Tibial nerve (tissue), 4 donors: ENCODE measurements at places on chromosomes 13 and 19. TPM values are rescaled to one million over a fixed set of nuclear protein-coding genes. Genes with fewer than 3 reads are reported as not detected.
A peak's percentile ranks its signal among the peaks of the same experiment; 100 is the strongest.

DNA sequence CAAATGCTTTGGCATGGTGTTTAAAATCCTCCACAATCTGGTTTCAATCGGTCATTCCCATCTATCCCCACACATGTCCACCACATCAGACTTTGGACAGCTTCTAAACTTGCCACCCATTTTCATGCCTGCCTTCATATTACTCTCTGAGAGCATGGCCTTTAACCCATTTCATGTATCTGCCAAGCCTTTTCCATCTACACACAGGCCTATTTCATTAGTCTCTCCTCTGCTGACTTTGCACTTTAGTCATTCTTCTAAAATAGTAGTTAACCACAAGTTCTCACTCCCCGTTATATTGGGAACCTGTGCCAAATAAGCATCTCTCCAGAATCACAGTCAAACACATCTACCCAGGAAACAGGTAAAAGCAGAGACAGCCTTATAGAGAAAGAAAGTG lies 142.2 kb downstream of the MZT1 start:
- no peak for DNase-seq

- no peak for DNase-seq
These were observed 11.9 kb downstream of the TMEM255B start for GRCh38 chr13:113770937-113771336.

DNA sequence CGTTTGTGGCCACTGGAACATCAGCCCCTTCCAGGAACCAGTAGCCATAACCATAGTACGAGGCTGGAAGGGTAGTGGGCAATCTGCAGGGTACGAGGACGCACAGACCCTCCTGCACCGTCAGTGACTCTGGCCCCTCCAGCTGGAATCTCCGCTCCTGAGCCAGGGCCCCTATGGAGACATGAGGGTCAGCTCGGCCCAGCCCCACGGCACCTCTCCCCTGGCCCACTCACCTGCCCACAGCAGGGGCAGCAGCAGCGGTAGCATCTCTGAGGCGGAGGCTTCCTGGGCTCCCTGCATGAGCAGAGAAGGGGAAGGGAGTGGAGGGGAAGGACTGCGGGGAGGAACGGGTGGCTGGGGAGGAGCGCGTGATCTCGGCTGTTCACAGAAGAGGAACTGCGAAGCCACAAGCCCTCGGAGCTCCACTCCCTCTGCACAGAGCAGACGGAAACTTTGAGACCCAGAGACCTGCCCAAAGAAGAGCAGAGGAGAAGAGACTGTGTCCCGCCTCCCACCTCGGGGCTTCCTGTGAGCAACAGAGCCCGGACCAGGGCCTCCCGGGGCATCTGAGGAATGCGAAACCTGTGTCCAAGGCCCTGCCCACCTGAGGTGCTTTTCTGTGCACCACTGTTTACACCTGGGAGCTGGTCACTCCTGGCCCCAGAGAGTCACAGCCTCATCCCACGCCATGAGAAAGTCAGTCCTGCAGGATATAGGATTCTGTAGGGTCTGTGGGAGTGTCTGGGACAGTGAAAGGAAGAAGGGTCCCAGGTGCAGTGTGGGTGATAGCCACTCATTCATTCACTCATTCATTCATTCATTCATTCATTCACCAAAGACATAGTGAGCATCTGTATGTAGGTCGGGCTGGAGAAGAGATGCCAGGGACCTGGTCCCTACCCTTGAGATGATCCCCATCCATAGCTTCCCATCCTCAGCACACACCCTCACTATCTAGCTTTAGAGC lies at the start of gene SIGLEC6:
SIGLEC6 (minus strand) TSS at position 322 of the 967 bp plus-strand sequence; CDS start at position 300, 22 bp downstream.
- DNase-seq: peak; percentile 44

DNA sequence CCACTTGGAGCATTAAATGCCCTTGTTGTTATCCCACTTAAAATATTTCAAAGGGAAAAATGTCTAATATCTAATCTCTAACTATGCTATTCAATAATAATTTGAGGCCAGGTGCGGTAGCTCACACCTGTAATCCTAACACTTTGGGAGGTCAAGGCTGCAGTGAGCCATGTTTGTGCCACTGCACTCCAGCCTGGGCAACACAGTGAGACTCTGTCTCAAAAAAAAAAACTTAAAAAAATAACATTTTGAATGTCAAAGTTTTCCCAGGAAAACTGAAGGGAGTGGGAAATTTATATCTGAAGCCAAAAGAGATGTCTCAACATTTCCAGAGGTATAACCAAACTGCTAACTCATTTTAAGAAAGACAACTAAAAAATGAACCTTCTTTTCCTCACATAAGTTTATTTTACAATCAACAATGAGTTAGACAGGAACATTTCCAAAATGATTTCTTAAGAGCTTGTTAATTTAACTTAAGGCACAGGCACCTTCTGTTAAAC lies 47.9 kb downstream of the CAB39L start:
- no peak for DNase-seq

The TMEM38A gene
- total RNA-seq: 3.3 TPM

DNA sequence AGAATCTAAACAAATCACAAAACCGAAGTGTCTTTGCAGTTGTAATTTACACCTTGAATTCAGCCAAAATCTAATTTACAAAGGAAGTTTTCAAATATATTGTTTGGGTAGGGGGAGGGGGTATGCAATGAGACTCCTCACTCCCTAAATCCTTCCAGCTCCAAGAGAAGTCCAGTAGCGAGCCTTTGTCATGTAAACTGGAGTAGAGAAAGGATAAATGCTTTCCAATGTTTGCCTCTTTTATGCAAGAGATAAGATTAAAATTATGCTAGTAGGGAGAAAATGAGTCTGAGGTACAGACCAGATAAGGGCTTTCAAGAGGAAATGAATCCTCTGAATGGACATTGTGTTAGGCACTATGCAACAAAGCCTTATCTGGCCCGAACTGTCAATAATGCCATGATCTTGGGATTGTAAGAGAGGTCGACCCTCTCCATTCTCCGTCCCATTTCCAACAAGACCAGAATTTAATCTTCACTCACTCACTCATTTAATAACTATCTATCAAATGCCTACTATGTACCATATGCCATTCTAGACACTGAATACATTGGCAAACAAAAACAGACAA lies 199.2 kb downstream of the LACC1 start:
- no peak for DNase-seq

DNA sequence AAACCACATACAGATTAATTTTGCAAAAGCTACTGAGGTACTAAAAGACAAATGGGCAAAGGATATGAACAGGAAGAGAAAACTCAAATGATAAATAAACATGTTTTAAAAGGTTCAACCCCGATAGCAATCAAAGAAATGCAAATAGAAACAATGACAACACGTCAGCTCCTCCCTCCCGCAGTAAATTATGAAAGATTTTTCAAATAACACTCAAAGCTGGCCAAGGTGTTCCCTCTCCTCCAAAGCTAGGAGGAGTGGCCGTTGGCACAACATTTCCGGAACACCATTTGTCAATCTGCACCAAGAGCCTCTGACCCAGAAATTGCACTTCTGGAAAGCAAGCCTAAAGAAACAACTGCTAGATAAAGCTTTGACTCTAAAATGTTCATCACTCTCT lies 28.3 kb downstream of the INSR start:
- no peak for DNase-seq

The AZU1 gene
- total RNA-seq: 0.42 TPM

DNA sequence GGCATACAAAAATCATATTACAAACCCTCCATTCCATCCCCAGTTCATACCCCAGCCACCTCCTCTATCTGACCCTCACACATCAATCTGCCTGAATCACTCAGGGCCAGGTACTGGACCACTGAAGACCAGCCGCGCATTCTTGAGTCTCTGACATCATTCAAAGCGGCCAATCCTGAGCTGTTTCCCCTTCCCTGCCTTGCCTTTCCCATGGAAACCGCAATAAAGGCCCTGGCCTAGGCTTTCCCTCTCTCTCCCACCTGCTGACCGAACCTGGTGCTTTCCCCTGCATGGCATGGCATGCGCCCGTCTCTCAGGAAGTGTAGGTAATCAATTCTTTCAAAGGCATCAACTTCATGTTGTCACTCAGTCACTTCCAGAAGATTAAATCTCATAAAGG lies 17.7 kb upstream of the HIF3A start:
- no peak for DNase-seq

GRCh38 chr13:80590551-80590950 lies 249.6 kb upstream of the SPRY2 start:
- DNase-seq: no peak

GRCh38 chr19:52142001-52142595 lies 2.4 kb upstream of the ZNF616 start:
- DNase-seq: no peak

- peak; percentile 30 for DNase-seq
These were observed 154.2 kb upstream of the MAB21L1 start for GRCh38 chr13:35630551-35631275.

- no peak for DNase-seq
These were observed 39.3 kb downstream of the TGDS start for GRCh38 chr13:94556621-94557020.

- DNase-seq: no peak
These were observed 40.8 kb downstream of the BRD4 start for GRCh38 chr19:15291548-15292021.

- DNase-seq: peak; percentile 50
These were observed 68.7 kb downstream of the ZAR1L start for GRCh38 chr13:32246468-32246867.

- no peak for DNase-seq
These were observed 4.8 kb downstream of the MKNK2 start for GRCh38 chr19:2046046-2046907.

The MUC16 gene
- under 0.01 TPM for total RNA-seq

GRCh38 chr19:35098413-35099049 lies 17.1 kb upstream of the FXYD3 start:
- no peak for DNase-seq

GRCh38 chr13:32019612-32020233 lies 11.9 kb upstream of the FRY start:
- no peak for DNase-seq
